ENCODE measurements at places on chromosomes 7 and 10.

GRCh38 chr7:150357771-150358427, 10.7 kb upstream of the REPIN1 start:
- no peak for DNase-seq

- DNase-seq: no peak
Measured at GRCh38 chr10:4698075-4698474, 127.9 kb upstream of the AKR1E2 start.

- DNase-seq: no peak
Measured at GRCh38 chr7:132511921-132512320, 64.3 kb downstream of the PLXNA4 start.

GRCh38 chr7:2689951-2690705, 2.1 kb downstream of the AMZ1 start:
- DNase-seq: no peak

DNA sequence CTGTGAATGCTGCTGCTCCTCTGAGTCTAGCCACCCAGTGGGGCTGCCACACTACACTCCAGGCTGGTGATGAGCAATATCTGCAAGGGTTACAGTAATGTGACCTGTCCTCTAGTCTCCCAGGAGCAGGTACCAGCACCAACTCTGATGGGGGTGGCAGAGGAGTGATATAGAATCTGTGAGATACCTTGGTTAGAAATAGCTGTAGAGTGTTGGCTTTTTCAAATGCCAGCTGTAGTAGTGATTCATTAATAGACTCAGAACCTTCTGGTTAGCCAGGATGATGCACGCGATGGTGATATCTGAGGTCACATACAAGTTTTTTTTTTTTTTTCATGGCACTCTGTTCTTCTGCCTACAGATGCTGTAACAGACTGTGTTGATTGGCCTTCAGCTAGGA, 757.1 kb downstream of the INHBA start:
- DNase-seq: no peak

GRCh38 chr7:131674131-131674530, 117.7 kb upstream of the PODXL start:
- no peak for DNase-seq

DNA sequence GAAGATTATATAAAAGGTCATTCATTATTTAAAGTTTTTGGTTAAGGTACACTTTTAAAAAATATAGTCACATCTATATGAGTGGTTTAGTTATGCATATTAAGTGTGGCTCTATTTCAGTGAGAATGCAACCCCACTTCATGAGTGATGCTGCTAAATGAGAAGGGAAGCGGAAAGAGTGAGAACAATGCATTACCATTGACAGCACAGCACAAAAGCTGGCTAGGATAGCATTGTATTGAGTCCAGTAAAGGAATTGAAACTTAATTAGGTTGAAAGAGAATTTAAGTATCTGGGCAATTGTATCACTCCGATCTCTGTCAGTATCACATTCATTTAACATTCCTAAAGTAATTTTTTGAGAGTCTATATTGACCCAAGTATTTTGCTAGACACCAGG, 13.2 kb downstream of the POM121L12 start:
- no peak for DNase-seq

DNA sequence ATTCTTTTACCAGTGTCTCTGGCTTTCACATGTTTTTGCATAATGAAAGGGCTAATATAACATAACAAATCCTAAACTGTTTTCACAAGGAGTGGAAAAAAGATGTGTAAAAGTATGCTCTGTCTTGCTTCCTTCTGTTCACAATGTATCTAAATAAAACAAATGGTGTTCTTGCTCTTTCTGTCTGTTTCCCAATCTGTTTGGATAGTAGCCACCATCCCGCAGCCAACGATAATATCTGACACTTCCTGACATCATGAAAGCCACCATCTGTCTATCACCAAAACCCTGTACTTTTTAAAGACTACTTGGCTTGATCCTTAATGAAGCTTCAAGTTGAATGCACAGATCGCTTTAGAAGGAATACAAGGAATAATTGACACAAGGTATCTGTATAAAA, 246.2 kb downstream of the ETV1 start:
- no peak for DNase-seq

- no peak for DNase-seq
Measured at GRCh38 chr10:5391790-5392189, 12.8 kb downstream of the TUBAL3 start.

- no peak for DNase-seq
Measured at GRCh38 chr10:110923856-110924493, 4.6 kb downstream of the SHOC2 start.

GRCh38 chr7:105989686-105990085, 26.6 kb downstream of the CDHR3 start:
- DNase-seq: no peak

- no peak for DNase-seq
Measured at GRCh38 chr10:91238191-91238590, 17.7 kb downstream of the PCGF5 start.

DNA sequence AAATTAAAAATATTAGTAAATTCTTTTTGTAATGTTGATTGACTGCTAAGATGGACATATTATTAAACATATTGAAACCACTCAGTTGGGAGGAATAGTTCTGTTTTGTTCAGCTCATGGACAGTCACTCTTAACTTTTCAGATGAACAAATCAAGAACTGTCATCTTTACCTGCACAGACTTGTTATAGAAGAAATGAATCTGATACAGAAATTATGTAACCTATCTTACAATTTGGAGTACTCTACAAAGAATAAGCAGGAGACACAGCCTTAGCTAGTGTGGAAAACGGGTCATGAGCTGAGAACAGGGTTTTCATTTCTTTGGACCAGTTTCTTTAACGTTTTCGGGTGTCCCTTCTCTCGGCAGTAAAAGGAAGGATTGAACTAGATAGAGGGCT, 1.2 kb upstream of the ANLN start:
- no peak for DNase-seq

- no peak for DNase-seq
Measured at GRCh38 chr7:78379148-78379547, 580.6 kb downstream of the PHTF2 start.

GRCh38 chr10:120861178-120861855, 10.2 kb downstream of the WDR11 start:
- DNase-seq: no peak

DNA sequence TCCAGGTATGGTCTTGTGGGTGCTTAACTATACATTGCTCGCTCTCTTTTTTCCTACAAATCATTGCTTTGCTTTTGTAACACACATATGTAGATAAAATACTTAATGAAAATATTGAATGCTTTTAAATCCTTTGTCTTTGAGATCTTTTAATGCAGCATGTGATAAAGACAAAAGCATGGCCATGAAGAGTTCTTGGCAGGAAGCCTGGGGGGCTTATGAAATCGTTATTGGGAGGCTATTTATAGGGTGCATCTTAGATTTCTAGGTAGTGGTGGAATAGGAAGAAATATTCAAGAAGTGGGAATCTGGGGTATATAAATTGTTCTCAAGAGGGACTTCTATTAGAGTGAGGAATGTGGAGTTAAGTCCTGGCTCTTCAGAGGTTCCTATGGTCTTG, 21.9 kb downstream of the UBE2D1 start:
- no peak for DNase-seq

- DNase-seq: no peak
Measured at GRCh38 chr10:29104661-29105399, 184.0 kb upstream of the LYZL1 start.

DNA sequence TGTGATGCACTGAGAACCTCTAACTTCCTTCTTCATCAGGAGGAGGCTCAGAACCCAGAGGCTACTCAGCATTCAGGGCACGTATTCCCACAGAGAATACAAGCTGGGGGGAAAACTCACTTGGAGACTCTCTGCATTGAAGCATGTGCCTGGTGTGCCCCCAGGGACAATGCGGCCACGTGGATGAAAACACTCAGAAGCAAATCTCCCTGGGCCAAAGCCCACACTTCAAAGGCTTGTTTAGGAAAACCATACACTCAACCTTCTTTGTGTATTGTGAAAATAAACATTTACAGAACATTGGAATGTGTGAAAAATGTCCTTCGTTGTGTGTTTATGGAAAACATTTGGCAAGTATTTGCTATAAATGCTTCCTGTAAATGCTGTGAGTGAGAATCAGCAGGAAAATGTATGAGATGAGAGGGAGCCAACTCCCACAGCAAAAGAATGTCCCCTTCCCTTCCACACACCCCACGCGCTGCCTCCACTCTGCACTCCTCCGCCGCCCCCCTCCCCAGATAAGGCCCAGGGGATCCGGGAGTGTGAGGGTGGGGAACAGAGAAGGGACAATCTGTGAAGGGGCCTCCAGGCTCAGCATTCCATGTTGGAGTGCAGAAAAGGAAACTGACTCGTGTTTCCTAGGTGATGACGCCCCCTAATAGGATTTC, 339.5 kb downstream of the ELMO1 start:
- DNase-seq: no peak

DNA sequence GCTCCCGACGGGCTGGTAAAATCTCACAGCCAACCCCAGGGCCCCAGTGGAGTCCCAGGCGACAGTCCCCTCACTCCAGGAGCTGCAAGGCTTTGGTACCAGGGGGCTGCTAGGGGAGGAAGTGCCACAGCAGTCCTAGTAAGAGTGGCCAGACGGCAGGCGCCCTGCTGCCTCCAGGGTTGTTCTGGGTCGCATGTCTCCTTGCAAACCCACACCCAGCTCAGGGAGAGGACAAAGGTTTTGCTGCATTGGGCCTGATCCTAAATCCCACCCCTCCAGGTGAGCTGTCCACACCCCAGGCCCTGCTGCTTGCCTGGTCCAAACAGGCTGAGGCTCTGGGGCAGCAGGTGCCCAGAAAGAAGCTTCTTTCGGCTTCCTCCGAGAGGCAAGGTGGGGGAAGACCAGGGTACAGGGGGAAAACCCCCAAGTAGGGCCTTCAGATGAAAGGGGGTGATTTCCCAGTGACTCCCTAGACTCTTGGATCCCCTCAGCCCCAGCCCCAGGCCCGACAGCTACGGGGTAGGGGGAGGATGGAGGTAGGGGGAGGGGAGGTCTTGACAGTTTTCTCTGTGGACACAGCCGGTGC, 4.2 kb upstream of the KCP start:
- no peak for DNase-seq

GRCh38 chr7:47288060-47288459, 293.9 kb downstream of the TNS3 start:
- DNase-seq: no peak

GRCh38 chr7:767580-767940, 40.5 kb upstream of the PRKAR1B start:
- DNase-seq: no peak
